ENCODE measurements at places on chromosomes 3 and 15.

DNA sequence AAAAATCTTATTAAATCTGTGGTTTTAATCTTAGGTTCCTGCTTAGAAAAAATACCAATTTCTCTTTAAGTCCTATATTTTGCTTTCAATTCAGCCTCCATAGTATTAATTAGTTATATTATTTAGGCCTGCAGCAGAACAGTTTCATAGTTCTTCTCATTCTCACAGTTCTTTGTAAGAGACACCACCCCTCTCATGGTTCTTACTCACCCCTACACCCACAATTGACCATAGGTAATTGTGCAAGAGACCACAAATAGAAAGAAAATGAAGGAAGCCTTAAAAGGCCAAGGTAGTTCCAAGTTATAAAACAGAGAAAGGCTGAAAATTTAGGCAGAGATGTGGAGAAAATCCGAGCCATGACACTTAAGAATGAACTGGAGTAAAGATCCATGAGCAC lies 415.3 kb downstream of the TIGIT start:
- DNase-seq: no peak

GRCh38 chr3:149646181-149646766 lies 11.6 kb downstream of the WWTR1 start:
- no peak for DNase-seq

DNA sequence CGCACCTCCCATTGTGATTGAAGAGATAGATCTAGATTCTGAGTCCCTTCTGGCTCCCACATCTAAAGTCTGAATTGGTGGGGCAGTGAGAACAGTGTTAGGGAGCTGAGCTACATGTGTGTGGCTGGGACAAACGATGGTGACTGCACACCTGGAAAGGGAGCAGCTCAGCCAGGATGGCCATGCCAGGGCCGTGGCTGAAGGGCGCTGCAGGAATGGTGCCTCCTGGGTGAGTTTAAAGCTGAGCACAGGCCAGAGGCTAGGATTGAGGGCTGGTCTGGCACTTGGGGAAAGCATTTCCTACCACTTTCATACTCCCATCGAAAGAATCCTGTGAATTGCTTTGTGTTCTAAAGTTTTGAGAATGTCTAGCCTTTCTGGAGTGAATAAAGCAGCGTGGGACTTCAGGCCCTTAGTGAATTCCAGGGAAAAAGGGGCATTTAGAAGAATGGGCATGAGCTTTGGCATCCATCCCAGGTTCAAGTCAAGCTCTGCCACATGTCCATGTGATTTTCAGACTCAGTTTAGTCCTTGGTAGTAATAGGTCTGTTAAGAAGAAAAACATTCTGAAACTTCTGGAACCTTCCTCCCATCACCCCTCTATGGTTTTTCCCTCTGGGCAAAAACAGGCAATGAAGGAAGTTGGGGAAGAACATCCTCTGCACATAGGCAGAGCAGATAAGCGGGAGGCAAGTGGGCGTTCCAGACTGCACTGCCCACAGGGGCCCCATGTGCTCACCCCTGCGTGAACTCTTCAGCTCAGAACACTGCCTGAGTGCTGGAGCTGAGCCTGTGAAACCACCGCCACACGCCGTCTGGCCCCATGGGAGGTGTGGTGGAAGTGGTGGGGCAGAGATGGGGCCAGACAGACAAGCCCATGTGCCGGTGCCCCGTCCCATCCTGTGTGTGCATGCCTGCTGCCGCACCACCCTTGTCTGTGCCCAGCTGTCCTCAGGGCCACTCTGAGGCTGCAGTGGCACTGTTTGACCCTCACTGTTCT lies 12.9 kb upstream of the CPNE9 start:
- DNase-seq: no peak

- DNase-seq: no peak
These were observed 175.0 kb downstream of the PDZRN3 start for GRCh38 chr3:73449774-73450173.

- no peak for DNase-seq
These were observed 1.6 kb downstream of the RARB start for GRCh38 chr3:25429361-25430286.

DNA sequence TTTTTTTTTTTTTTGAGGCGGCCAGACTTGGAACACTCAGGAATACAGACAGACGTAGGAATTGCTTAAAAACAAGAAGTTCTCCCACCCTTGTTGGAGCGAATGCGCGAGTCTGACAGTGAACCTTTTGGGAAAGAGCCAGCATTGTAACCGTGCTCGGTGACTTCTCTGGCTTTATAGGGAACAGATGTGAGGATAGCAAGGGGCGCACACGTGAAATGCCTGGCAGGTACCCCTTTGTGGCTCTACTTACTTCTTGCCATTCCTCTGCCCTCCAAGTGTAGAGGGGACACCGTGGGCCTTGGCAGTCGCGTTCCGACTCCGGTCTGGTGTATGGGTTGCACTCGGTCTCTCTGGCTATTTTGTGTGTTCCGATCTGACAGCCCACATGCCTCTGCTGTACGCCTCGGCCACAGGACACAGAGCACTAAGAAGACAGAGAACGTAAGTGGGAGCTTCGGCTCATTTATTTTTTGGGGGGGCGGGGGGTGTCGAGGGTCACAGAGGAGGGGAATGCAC lies 126.4 kb downstream of the ADAMTS9 start:
- no peak for DNase-seq

- DNase-seq: no peak
These were observed 506.5 kb upstream of the TBL1XR1 start for GRCh38 chr3:177703788-177704187.

DNA sequence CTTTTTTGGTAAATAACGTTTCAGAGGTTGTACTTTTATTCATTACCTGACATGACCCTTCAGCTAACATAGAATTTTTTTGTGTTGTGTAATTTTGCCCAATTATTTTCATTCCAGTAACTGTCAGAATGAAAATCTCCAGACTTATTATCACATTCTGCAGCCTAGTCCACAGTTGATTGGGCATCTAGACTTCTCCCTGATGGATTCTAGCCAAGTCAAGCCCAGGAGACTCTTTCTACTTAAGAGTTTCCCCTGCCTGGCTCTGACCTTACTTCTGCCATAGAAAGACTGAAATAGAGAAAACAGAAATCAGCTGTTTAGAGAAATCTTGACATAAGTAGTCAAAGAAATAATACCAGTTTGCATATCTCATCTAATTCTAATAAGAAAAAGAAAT lies 82.9 kb upstream of the CDAN1 start:
- no peak for DNase-seq

GRCh38 chr3:133967992-133968892 lies 61.5 kb downstream of the SLCO2A1 start:
- no peak for DNase-seq

GRCh38 chr3:157471064-157471463 lies 32.2 kb downstream of the VEPH1 start:
- no peak for DNase-seq

DNA sequence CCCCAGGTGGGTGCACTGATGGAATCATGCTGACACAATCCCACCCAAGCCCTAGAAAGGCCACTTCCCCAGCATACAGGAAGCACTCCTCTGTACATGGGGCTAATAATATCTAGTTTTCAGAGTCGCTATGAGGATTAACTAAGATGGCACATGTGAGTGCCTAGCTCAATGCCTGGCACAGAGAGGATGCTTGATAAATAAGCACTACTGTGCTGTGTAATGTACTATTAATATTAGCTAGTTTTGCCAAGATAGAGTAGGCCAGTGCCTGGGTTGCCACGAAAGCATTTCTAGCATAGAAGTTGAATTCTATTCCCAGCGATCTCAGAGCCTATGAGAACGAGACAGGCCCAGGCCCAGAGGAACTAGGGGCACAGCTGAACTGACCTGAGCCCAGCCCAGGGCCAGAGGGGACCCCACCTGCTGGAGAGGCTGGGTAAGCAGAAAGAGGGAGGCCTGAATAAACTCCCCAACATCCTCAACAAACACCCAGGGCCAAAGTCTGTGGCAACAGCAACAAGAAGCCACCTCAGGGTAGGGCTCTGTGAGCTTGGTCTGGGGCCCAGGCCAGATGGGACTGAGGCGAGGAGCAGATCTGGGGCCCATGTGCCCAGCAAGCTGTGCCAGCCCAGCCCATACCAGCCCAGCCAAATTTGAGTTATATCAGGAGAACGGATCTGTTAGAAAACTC lies 7.6 kb upstream of the SEMA7A start:
- DNase-seq: no peak

DNA sequence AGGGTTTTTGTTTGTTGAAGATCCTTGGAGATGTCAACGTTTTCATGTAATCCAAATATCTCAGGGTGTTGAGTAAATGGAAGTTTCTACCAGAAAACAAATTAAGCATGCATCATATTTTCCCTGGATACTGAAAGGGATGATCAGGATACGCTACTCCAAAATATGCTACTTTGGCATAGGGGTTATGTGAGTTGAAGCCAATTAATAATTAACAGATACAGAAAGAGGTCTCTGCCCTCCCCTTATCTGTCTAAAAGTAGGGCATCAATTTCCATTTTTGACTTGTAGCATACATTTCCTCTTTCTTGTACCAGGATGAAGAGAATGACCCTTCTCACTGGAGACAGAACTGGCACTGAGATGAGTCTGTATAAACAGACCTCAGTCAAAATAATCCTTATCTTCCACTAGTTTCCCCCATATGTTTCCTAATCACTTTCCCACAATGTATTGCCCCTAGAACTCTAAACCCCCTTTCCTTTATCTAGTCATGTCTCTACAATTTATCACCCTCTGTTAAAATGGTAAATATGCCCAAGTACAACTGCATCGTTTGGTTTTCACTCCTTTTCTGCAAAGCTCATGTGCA lies 17.4 kb upstream of the ASB14 start:
- DNase-seq: no peak

- DNase-seq: no peak
These were observed 1.3 kb downstream of the XIRP1 start for GRCh38 chr3:39191111-39191510.

DNA sequence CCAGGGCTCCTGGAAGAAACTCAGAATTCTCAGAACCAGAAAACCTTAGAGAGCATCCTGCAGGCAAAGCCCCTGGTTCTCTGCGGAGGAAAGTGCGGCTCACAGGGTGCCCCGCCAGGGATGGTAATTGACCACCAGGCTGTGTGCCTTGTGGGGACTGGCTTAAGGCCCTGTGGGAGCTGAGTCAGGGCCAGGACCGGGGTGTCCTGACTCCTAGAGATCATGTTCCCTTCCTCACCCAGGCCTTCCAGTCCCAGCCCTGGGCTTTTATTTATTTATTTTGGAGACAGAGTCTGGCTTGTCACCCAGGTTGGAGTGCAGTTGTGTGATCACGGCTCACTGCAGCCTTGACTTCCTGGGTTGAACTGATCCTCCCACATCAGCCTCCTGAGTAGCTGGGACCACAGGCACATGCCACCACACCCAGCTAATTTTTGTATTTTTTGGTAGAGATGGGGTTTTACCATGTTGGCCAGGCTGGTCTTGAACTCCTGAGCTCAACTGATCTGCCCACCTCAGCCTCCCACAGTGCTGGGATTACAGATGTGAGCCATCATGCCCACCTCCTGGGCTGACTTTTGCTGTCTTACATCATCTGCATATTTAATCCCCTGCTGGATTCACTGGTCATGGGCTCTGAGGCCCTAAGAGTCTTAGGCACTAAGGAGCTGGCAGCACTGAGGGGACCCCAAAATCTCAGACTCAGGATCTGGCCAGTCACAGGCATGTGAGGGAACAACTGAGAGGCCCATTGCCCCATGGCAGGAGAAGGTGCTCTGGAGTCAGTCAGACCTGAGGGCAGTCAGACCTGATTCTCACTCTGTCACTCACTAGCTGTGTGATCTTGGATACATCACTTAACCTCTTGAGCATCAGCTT lies 20.4 kb upstream of the LAMP3 start:
- DNase-seq: no peak

- DNase-seq: no peak
These were observed 4.5 kb upstream of the MGA start for GRCh38 chr15:41655716-41656115.

DNA sequence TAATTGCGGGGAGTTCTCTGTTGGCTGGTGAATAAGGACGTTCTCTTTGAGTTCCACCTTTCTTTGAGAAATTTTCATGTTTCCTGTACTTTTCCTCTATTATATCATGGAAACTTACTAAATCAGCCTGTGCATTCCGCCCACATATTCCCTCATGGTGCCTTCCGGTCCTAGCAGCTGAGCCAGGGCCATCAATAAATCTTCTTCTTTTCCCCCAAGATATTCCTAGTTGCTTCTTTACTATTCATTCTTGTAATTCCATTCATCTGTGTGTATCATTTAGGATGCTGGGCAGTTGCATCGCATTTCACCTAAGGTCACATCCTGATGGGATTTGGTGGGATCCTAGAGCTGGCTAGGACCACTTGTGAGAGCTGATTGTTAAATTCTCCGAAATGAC lies 139.2 kb downstream of the RBMS3 start:
- no peak for DNase-seq

DNA sequence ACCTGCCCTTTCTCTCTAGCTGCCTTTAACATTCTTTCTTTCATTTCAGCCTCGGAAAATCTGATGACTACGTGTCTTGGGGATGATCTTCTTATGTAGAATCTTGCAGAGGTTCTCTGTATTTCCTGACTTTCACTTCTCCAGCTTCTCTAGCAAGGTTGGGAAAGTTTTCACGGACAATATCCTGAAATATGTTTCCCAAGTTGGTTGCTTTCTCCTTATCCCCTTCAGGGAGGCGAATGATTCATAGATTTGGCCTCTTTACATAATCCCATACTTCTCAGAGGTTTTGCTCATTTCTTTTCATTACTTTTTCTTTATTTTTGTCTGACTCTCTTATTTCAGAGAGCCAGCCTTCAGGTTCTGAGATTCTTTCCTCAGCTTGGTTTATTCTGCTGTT lies 62.1 kb upstream of the CCDC54 start:
- no peak for DNase-seq

GRCh38 chr15:55250392-55250791 lies 39.2 kb downstream of the RAB27A start:
- DNase-seq: no peak

GRCh38 chr3:156761007-156761406 lies 65.1 kb upstream of the LEKR1 start:
- no peak for DNase-seq

DNA sequence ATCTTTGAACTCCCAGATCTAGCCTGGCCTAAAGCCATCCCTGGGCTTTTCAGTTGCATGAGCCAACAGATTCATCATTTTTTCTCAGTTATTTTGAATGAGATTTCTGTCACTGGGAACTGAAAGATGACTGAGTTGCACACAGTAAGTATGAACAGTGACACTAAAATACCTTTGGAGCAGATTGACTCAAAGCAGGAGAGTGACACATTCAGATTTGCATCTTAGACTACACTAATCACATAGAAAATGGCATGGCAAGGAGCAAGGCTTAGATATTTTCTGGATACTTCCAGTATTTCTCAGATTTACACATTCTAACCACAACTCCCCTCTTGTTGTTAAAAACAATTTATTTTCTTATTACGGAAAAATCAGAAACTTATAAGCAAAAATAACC lies 32.8 kb downstream of the SEC62 start:
- DNase-seq: peak; percentile 7

DNA sequence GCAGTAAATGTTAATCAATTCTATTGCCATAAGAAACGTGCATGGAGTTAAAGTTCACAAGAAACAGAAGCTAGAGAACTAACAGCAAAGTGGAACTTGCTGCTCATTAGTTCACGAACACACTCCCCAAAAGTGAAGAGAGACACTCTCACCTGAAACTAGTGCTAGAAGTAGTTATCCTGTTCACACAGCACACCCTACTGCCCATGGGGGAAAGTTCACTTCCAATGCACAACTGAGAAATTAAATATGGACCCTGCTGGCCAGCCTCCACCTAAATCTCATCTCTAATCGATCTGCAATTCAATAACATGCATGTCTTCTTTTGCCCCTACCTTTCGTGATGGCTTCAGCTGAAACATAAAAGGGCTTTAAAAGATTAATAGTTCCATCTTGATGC lies 39.4 kb upstream of the FRMD4B start:
- DNase-seq: peak; percentile 22

Measured in stimulated activated CD4-positive, alpha-beta T cell treated with anti-CD3 and anti-CD28 coated beads, Interleukin-4, amount 100 ng/mL, for 24 hours (primary cell).